ENCODE measurements at places on chromosomes 1 and 21.
A peak's percentile ranks its signal among the peaks of the same experiment; 100 is the strongest.

DNA sequence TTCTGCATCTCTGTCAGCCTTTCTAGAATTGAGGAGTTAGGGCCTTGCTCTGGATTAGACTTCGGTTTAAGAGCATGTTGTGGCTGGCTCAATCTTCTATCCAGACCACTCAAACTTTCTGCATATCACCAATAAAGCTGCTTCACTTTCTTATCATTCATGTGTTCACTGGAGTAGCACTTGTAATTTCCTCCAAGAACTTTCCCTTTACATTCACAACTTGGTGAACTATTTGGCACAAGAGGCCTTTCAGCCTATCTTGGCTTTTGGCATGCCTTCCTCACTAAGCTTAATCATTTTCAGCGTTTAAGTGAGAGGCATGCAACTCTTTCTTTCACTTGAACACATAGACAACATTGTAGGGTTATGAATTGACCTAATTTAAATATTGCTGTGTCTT, 3.6 kb upstream of the HORMAD1 start:
- no peak for DNase-seq

DNA sequence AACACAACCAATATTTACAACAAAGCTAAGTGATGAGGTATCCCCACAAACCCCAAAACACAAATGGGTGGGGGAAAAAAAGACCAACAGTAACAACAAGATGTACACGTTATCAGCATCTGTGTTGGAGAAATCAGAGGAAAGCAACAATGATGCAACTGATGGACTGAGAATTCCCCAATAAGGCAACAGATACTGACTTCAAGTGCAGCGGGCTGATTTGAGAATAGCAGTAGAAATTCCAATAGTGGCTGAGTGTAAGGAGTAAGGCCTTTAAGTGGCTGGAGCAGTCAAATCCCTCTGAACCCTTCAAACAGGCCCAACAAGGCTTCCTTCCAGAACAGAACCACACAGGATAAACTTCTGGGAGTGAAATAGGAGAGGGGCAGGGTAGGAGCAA, 97.6 kb downstream of the TM2D1 start:
- DNase-seq: no peak

GRCh38 chr1:147273409-147274336, 31.2 kb downstream of the CHD1L start:
- peak; percentile 60 for DNase-seq

- DNase-seq: no peak
Observed at GRCh38 chr1:185486346-185486745, 169.3 kb upstream of the IVNS1ABP start.

GRCh38 chr1:78348496-78349284, 142.1 kb upstream of the PTGFR start:
- no peak for DNase-seq

Measured in HEK293T (cell line).